ENCODE measurements at places on chromosomes 2 and 18.

DNA sequence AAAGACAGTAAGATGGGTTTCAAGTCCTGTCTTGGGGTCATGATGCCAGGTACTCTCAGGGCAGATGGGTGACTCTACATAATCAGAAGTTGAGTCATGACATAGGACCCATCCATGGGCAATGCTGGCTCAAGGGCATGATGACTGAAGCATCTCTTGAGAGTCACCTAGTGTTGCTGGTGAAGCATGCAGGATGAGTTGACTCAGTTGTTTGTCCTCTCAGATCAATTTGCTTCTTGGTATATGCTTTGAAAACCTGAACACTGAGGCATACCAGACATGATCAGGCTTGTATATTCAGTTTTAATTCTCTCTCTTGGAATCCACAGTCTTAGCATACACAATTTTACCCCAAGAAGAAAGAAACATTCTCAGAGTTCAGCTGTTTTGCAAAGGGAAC lies 658.9 kb upstream of the NXPH2 start:
- no peak for DNase-seq

GRCh38 chr2:17958466-17959092 lies 80.1 kb downstream of the KCNS3 start:
- no peak for DNase-seq

DNA sequence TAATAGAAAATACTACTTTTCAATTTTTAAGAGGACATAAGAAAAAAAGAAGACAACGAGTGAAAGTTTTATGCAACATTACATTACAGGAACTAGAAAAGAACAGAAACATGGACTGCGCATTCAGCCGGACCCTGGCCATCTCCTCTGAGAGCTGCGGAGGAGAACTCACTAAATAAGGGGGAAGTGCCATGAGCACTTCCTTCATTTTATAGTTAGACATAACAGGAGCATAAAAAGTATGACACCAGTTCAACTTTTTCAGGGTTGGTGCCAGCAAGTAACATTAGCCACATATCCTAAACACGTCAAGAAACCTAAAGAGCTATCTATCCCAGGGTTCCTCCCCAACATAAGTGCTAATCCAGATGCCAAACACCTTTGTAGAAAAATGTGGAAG lies 78.0 kb upstream of the SERTAD2 start:
- no peak for DNase-seq

- DNase-seq, result no peak
Measured at GRCh38 chr2:49988276-49988675, 834.0 kb upstream of the FSHR start.
